ENCODE measurements at places on chromosomes 6 and 20.

GRCh38 chr20:54806462-54806861 is 331.1 kb downstream of the DOK5 start:
- no peak for DNase-seq

GRCh38 chr20:20791664-20792568 is 79.5 kb upstream of the RALGAPA2 start:
- no peak for DNase-seq

- DNase-seq, result no peak
Observed at GRCh38 chr20:45500022-45500421, 15.4 kb downstream of the SPINT3 start.

DNA sequence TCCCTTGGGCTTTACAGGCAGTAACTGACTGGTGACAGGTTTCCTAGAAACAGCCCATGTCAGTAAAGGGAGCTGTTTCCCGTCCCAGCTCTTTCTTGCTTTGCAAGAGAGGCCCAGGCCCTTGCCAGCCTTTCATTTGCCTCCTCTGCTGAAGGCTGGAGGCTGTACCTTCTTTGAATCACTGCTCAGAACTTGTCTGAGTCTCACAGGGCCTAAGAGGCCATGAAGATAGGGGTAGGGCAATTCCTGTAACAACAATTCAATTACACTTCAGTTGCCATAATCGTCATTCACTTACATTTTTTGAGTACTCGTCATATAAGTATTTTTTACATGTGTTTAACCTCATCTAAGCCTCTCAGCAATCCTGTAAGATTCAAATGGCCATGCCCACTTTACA is 25.9 kb upstream of the MAFB start:
- DNase-seq, result no peak

GRCh38 chr6:111564482-111564945 is 41.2 kb downstream of the TRAF3IP2 start:
- peak; percentile 74 for DNase-seq

- no peak for DNase-seq
Observed at GRCh38 chr20:32849577-32849976, 9.1 kb upstream of the EFCAB8 start.

DNA sequence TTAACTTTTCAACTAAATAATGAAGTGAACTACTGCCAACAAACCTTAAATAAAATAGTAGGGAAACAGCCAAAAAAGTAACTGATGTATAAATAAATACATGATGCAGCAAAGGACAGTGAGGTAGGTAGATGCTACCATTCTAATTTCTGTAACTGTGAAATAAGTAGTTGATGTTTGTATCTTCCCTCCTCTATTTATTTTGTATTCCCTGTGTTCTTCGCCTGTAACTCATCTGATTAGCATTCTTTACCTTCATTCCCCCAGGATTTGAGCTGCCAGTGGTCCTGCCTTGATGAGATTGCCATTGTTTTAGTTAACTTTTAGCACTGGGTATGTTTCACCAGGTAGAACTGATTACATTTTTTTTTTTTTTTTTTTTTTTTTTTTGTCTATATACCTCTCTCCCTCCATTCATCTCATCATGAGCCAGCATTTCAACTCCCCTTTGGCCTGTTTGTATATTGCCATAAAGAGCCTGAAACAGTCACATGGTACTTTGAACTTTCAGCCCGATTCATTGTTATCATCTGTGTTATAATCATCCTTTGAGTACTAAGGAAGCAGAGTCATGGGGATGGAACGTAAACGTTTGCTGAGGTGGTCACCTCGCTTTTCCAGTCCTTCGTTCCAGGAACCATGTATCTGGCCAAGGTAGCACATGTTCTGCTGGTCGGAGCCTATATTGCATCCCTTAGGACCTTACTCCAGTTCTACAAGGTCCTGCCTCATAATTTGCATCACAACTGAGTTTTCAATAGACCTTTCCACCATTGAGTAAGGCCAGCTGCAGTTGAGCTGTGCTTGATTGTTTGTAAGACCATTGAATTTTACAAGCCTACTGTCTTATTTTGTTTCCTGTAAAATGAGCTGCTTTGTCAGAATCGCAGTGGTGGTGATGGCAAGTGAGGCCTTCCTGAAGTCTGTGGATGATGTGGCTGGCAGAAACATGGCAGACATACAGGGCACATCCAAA is 107.6 kb downstream of the JAG1 start:
- DNase-seq, result peak; percentile 46

DNA sequence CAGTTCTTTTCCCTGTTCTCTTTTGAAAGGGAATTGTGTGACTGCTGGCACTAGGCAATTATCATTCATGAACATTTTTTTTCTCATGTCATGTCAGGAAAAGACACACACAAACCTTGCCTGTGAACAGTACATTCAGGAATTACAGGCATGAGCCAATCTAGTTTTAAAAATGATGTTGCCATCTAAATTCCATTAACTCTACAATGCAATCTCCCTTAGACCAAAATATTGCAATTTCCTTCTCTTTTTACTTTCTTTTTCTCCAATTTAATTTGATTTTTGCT is 127.5 kb upstream of the STMND1 start:
- no peak for DNase-seq

GRCh38 chr6:4093288-4093687 is 14.4 kb upstream of the FAM217A start:
- no peak for DNase-seq

GRCh38 chr6:150324044-150324443 is 44.8 kb upstream of the IYD start:
- no peak for DNase-seq

DNA sequence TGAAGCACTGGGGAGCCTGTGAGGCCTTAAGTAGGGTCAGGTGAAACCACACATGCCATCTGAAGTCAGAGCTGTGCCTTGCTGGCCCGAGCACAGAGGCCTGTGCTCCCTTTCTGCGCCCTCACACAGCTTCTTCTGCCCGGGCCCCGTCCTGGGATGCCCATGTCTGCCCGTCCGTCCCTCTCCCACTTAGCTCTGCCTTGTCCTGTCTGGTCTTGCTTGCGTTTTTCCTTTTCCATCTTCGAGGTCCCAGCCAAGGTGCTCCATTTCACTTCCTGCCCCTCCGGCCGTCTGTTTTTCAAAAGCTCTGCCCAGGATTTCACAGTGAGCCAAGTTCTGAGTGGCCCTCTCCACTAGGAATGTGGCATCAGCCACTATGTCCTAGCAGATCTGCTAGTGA is 45.6 kb downstream of the PYGB start:
- no peak for DNase-seq

Measured in IMR-90 (cell line).